ENCODE measurements at places on chromosomes 1 and 21.
A peak's percentile ranks its signal among the peaks of the same experiment; 100 is the strongest.

- DNase-seq = no peak
These were observed 12.0 kb downstream of the VAV3 start for GRCh38 chr1:107952989-107953388.

GRCh38 chr1:212699625-212700222, at the start of gene BATF3:
Gene BATF3, minus strand, starts transcription at chr1:212699840. Its CDS starts 78 bp downstream, at chr1:212699762.
- no peak for DNase-seq

GRCh38 chr1:243341074-243341473, 85.2 kb downstream of the SDCCAG8 start:
- DNase-seq = no peak

DNA sequence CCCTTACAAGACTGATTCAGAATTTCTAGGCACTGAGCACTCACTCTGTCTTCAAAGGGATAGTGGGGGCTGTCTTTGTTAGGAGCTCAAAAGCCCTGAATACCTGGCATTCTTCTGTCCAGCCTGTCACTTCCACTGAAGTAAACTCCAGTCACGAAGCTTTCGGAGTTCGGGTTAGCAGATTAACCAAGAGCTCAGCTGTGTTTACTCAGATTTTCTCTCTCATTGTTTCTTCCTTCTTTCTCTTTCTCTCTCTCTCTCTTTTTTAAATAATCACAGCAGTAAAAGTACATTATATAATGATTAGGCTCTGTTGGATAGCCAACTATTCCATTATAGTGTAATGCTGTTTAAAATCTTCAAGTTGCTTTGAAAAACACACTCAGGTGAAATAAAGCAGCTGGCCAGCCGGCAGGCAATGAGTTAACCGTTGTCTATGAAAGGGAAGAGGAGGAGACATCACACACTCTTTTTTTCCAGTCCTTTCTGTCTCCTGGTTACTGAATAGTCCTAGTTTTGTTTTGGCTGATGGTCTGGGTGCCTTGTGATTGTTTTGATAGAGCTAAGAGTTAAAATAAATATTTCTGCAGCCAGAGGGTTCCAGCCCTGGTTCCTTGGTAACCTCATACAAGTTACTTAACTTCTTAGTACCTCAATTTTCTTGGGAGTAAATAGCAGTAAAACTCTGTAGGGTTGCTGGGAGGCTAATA, 89.8 kb downstream of the ADSS2 start:
- no peak for DNase-seq

DNA sequence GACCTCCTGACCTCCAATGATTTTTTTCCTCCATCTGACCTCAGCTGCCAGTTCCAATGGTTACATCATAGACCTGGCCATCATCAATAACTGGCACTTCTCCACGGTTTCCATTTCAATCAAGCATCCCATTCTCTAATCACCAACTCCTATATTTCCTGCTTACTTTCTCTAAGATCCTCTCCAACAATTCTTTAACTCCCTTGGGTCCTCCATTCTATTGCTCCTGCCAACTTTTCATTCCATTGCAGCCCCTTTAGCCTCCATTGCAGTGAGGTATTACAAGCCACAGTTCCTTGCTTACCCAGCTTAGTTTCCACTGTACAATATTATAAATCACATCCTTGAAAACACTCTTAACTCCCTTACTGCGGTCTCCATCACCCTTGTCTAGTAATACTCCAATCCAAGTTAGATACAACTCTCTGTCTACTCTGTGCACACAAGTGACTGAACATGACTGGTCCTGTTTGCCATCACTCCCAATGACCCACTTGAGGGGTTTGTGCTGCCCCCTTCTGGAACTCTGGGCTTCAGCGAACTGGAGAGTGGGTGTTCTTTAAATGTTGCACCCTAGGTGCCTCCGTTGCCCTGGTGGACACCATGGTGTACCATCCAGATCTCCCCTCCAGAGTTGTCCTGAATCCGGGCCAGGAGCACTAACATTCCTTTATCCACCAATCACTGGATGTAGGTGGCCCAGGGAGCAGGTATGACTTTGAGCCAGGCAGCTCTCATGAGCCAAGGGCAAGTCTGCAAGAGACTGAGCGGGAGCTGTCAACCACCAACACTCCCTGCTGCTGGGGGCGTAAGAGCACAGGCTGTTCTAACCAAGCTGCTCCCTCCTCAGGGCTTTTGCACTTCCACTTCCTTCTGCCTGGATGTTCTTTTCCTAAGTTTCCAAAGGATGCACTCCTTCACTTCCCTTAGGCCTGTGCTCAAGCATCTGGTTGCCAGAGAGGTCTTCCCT, 3.7 kb upstream of the FNDC7 start:
- DNase-seq = peak; percentile 41

GRCh38 chr1:200880212-200880611, 7.4 kb downstream of the GPR25 start:
- DNase-seq = no peak

GRCh38 chr1:158150523-158150922, 30.2 kb upstream of the CD1D start:
- DNase-seq = peak; percentile 9

- no peak for DNase-seq
These were observed 15.2 kb downstream of the TINAGL1 start for GRCh38 chr1:31591425-31592093.

GRCh38 chr1:53111073-53111556, 31.3 kb downstream of the SLC1A7 start:
- DNase-seq = no peak

DNA sequence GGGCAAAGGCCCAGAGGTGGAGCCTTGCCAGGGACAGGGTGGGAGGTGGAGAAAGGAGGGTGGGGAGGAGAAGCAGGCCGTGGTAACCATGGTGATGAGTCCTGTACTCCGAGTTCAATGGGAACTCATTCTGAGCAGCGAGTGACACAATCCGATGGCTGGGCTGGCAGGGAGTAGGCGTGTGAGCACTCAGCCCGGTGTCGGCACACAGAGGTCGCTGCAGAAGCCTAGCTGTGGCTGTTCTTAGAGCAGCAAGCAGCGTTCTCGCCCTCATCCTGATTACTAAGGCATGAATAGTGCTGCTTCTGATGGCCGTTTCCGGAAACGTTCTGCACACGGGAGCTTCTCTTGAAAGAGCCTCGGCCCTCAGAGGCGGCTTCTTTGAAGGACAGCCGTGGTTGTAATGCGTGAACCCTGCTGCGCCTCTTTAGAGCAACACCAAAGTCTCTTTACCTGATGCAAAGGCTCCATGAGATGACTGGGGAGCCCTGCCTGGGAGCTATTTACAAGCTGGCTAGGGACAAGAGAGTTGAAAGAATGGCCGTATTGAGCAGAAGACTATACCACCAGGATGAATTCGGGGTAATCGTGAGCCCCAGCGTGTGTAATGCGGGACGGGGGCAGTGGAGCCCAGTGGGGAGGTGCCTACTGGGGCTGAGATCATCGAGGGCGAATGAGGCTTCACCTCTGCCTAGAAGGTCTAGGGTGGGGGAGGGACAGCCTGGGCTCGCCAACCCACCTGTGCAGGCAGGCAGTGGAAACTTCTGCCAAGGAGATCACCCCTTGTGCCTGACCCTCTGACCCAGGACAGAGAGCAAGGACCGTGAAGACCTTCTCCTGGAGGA, 72.8 kb upstream of the PAX7 start:
- no peak for DNase-seq

GRCh38 chr1:234702342-234703000, 92.5 kb upstream of the IRF2BP2 start:
- DNase-seq = no peak

GRCh38 chr1:168572633-168573032, 3.8 kb upstream of the XCL1 start:
- DNase-seq = no peak

DNA sequence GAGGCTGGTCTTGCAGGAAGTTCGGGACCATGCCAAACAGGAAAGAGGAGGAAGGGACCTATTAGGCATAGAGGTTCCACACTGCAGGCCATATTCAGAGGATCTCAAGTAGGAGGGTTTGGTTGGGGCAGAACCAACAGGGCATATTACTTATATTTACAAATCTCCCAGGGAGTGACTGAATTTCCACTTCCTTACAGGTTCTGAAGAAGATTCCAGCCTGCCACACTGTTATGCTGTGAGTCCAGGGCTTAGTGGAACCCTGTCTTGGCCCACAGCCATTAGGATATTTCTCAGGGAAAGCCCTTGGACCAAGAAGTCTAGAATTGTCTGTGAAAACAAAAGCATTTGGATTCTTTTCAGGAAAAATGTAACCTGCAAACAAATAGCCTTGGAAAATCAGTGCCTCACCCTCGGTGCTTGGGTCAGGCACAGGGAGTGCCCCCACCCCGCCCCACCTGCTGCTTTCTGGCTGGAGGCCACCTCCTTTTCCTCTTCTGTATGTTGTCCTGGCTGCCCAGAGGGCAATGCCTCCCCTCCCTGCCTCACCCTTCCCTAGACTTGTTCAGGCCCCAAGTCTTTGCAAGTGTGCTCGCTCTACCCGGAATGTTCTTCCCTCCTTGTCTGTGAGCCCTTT, 41.0 kb upstream of the JUN start:
- no peak for DNase-seq

DNA sequence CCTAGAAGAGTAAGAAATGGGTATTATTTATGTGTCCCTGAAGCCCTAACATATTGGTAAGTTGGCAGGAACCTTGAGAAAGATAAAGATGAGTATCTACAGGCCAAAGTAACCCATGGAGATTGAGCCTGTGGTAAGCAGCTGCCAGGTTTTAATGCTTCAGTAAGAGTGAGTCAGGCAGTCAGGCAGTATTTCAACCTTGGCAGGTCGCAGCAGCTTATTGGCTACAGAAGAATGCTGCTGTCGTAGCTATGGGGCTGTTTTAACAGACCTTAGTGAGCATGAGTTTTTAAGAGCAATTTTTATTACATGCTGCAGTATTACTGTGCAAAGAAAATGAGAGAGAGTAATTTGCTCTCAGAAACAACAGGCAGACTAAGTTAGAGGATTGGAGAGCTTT, 10.3 kb upstream of the SLC30A10 start:
- no peak for DNase-seq

DNA sequence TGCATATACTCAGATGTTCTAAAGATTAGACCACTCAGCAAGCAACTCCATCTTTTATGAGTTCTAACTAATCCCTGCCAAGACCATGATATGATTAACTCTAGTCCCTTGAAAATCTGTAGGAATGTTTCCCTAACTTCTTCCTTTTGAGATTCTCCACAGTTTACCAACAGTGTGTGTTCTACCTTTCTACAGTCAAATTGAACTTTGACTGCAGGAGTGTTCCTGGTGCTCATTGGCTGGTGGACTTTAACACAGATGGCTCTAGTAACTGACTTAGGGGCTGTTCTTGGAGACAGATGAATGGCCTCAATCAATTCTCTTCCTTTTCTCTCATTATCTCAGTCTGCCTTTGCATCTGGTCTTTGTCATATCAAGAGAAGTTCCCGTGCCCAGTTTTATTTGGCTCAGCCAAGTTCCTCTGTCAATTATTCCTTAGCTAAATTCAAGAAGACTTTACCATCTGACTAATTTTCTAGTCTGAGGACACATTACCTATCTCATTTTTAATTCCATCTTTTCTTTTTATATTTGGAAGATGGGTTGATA, 643.9 kb upstream of the CAMK1G start:
- no peak for DNase-seq

GRCh38 chr1:232283864-232284263, 346.1 kb downstream of the SIPA1L2 start:
- DNase-seq = no peak

- no peak for DNase-seq
These were observed 19.9 kb downstream of the DSTYK start for GRCh38 chr1:205191622-205192021.

DNA sequence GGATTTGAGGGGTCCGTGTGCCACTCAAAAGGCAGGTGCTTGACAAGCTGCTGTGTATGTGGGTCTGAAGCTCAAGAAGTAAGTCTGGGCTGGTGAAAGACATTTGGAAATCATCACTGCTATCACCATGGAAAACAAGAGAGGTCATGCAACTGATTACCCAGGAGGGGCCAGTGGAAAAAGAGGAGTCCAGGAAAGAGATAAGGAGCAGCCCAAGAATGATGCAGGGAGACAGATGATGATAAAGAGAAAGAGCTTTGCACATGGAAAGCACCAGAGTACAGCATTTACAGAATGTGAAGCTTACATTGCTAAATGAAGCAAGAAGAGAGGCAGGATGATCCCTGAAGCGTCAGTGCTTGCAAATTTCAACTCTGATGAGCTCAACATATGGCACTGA, 203.2 kb downstream of the SETD4 start:
- DNase-seq = no peak

GRCh38 chr1:169160845-169161495, 54.5 kb downstream of the ATP1B1 start:
- no peak for DNase-seq

GRCh38 chr1:242100921-242101320, 102.0 kb upstream of the MAP1LC3C start:
- no peak for DNase-seq

DNA sequence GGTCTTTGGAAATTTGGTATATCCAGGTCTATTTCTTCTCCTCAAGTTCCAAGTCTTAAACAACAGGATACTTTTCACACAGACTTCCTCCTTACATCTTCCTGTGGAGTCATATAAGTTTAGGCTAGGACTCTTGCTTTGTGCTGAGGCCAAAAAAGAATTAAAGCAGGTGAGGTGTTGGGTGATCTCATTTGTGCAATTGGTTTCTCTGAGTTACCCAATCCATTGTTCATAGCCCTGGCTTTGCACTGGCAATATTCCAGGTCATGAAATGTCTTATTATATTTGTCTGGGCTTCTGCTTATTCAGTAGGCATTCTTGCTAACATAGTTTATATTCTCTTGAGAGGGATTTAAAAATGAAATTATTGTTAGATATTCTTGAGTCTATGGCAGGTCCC, 14.1 kb upstream of the KIAA0040 start:
- no peak for DNase-seq

- DNase-seq = peak; percentile 10
These were observed 40.7 kb upstream of the DHCR24 start for GRCh38 chr1:54927472-54928240.

- DNase-seq = no peak
These were observed 19.9 kb downstream of the FOXO6 start for GRCh38 chr1:41380979-41381691.

GRCh38 chr1:22039594-22040285, 12.8 kb upstream of the CDC42 start:
- peak; percentile 86 for DNase-seq

DNA sequence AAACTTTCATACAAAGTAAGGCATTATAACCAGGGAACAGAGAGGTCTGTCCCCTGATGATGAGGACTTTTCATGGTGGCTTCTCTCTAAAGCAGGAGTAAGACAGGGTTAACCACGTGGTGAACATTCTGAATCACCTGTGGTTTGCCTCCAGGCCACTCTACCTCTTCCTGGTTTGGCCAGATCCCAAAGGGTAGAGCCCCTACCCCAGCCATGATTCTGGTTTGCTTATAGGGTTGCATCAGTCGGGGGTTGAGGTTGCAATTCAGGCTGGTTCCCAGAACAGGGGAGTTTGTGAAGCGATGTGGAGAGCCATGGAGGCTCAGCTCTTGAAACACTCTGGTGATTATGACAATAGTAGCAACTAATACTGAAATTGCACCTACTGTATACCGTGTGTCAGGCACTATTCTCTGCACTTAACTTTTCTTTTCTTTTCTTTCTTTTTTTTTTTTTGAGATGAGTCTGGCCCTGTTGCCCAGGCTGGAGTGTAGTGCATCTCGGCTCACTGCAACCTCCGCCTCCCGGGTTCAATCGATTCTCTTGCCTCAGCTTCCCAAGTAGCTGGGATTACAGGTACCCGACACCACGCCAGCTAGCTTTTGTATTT, 8.3 kb downstream of the CNR2 start:
- DNase-seq = no peak
